ENCODE measurements at places on chromosomes 13 and 19.

GRCh38 chr13:81207636-81208035 lies 866.7 kb upstream of the SPRY2 start:
- no peak for DNase-seq

GRCh38 chr13:114043421-114044053 lies 69.7 kb upstream of the C13orf46 start:
- DNase-seq: peak; percentile 32

- peak; percentile 39 for DNase-seq
Observed at GRCh38 chr13:26561651-26562511, 4.4 kb downstream of the WASF3 start.

DNA sequence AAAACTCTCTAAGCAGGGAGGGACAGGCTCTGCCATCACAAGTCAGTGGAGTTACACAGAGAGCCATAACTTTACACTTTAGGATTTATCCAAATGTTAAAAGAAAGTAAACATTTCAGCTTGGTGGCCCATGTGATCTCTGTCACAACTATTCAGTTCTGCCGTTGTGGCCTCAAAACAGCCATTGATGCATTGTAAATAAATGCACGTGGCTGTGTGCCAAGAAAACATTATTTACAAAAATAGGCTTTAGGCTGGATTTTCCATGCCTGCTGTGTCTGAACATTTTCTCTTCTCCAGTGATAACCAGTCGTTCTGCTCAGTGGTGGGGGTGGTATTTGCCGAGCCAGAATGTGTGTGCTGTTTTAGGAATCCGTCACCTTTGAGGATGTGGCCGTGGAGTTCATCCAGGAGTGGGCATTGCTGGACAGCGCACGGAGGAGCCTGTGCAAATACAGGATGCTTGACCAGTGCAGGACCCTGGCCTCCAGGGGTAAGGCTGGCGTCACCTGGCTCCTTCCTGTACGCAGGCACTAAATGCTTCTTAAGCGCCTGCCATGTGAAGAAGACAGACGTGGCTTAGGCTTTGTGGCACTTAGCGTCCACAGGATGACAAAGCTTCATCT lies 4.9 kb downstream of the ZNF333 start:
- no peak for DNase-seq

DNA sequence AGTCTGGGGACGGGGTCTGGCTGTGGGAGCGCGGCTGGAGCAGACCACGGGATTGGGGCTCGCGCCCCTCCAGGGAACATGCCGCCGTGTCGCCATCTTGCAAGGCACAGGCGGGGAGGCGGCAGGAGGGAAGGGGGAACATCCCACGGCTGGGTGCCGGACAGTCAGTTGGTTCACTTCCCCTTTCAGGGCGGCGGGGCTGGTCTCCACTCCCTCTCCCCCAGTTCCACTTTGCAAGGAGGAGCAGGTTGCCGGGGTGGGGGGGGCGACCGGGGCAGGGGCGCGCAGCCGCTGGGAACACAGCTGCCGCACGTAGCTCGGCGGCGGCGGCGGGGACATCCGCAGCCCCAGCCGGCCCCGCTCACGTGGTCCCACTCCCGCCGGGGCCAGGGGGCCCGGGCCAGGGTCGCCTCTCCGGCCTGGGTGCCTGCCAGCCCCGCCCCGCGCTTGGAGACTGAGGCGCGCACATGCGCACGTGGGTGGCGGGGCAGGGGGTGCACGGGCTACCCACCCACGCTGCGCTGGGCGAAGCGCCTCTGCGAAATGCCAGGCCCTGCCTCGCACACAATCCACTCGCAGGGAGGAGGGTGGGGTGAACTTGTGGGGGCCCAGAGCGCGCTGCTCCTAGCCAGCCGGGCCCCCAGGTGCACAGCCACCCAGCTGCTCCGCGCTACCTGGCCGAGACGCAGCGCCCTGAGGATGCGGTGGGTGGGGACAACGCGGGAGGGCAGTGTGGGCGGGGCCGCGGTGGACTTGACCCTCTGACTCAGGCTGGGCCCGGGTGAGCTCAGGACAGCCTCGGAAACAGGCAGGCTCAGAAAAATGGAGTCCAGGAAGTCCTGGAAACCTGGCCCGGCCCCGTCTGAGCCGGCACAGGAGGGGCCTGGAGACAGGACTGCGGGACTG lies 6.4 kb downstream of the KLF16 start:
- peak; percentile 81 for DNase-seq

- DNase-seq: peak; percentile 49
Observed at GRCh38 chr13:33280923-33281322, 4.6 kb downstream of the STARD13 start.

- no peak for DNase-seq
Observed at GRCh38 chr19:12841094-12841493, 2.8 kb downstream of the MAST1 start.

Measured in LHCN-M2 (cell line).